LNCaP clone FGC (cell line): ENCODE measurements at places on chromosomes 2 and 18.

DNA sequence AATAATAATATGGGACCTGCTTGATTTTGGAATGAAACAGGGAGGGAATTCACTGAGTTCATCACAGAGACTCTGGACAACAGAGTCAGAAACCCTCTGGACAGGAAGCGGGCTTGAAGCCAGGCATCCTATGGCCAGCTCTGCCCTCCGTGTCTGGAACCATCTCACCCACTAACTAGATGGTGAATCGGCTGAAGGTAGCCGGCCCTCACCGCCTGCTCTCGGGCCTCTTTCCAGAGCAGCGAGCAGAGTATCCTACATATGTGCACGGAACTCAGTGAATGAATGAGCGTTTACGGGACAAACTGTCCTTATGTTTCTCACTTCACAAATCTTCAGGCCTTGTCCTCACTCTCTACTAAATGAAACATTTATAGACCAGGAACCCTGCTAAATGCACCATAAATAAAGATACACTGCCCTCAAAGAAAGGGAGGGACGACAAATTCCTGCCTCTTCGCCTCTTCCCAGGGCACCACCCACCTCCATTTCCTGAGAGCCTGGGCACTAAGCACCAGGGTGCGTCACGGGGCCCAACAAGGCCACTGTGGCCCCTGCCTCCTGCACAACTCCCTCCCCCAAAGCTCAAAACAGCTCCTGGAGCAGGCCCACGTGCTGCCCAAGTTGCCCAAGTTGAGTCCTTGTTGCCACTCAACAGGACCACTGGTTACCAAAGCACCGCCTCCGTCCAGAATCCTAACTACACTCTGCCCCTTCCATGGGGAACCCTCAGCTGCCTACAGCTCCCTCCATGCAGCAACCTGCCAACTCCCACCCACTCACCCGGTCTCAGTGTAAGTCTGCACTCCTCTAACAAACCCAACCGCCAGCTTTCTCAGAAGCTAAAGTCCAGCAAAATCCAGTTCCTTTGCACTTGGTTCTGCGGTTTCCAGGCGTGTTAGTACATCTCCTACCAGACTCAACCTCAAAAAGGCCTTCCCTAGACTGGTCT is 1.7 kb downstream of the TBC1D8 start:
- no peak for DNase-seq

DNA sequence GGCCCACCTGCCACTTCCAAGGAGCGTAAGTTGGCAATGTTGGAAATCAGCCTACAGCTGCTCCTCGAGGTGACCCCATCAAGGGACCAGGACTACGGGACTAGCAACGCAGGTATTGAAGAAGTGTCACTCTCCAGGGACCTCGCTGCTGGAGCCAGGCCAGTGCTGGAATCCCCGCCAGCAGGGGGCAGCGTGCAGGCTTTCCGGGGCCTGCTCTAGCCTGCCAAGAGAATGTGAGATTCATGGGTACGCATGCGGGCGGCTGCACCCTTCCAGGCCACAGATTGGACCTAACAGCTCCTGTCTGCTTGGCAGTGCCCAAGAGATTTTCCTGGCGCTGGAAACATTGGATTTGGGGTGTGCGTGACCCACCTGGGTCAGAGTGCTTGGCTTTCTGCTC is 182.8 kb upstream of the RAB12 start:
- DNase-seq: no peak

DNA sequence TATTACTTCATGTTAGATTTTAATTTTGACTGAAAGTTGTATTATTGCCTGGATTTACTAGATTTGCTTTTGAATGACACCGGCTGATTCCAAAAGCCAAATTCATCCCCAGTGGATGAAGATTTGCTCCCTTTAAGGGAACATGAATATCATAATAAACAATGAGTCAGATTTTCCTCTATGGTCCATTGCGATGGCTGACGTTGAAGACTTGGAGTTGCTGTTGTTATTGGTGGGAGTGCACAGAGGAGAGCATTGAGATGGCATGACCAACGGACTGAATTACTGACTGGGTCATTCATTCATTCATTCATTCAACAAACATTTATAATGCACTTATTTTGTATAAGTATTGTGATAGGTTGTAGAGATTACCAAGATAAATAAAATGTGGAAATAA is 33.4 kb upstream of the LYPD1 start:
- DNase-seq: no peak

GRCh38 chr2:216710551-216711301 is 15.4 kb upstream of the IGFBP5 start:
- no peak for DNase-seq

DNA sequence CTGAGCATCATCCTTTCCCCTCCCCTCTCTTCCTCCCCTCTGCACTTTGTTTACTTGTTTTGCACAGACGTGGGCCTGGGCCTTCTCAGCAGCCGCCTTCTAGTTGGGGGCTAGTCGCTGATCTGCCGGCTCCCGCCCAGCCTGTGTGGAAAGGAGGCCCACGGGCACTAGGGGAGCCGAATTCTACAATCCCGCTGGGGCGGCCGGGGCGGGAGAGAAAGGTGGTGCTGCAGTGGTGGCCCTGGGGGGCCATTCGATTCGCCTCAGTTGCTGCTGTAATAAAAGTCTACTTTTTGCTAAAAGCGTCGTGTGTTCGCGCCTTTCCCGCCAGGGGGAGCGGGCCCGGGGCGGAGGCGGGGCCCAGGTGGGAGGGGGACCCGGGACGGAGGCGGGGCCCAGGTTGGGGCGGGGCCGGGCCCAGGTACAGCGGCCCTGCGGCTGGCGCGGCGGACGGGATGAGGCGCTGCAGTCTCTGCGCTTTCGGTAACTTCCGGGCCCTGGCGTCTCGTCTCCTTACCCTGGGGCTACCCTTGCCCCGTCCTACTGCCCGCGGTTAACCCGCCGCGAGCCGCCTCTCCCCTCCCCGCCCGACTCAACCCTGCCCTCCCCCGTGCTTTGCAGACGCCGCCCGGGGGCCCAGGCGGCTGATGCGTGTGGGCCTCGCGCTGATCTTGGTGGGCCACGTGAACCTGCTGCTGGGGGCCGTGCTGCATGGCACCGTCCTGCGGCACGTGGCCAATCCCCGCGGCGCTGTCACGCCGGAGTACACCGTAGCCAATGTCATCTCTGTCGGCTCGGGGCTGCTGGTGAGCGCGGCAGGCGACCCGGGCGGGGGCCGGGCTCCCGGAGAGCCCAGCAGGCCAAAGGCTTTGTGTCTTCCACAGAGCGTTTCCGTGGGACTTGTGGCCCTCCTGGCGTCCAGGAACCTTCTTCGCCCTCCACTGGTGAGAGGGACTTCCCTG is at the start of gene KRTCAP3:
TSS of gene KRTCAP3 (plus strand) at position 424 of the 962 bp plus-strand sequence. CDS start at position 456, 32 bp downstream.
- DNase-seq: no peak
